Natural killer cell treated with Interleukin-12 subunit alpha and Interleukin-12 subunit beta and Interleukin-15 and Interleukin-18, amount 100 ng/mL, for 72 hours (primary cell): ENCODE measurements at places on chromosomes 3 and 15. TPM values are rescaled to one million over a fixed set of nuclear protein-coding genes. Genes with fewer than 3 reads are reported as not detected.

DNA sequence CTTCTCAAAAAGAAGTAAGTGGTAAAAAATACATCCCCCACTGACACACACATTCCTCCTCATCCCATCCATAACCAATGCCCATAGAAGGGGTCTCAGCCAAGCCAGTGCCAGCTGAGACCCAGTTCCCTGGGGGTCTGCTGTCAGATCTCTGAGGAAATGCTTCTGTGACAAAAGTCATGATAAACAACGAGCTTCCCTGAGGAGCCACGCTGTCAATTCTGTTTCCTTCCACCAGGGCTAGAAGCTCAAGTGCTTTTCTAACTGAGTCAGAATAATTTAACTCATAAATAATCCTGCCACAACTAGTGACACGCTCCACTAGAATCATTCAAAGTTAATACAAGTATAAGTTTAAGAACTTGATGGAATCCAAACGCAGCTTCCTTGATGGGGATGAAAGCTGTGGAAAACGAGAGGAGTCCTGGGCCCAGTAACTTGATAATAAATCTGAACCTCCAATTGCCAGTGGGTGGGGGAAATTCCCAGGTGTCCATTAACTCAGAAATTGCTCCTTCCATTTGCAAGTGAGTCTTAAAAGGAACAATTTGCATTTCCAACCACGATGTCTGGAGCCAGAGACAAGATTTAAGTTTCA is 348.7 kb upstream of the LMCD1 start:
- H3K36me3 ChIP-seq = no peaks in the 10 kb centered on the region
- H3K27me3 ChIP-seq = no peaks in the 10 kb centered on the region
- DNase-seq = no peak
- no peaks in the 10 kb centered on the region for H3K4me1 ChIP-seq
- no peak overlapping the region for H3K4me3 ChIP-seq

DNA sequence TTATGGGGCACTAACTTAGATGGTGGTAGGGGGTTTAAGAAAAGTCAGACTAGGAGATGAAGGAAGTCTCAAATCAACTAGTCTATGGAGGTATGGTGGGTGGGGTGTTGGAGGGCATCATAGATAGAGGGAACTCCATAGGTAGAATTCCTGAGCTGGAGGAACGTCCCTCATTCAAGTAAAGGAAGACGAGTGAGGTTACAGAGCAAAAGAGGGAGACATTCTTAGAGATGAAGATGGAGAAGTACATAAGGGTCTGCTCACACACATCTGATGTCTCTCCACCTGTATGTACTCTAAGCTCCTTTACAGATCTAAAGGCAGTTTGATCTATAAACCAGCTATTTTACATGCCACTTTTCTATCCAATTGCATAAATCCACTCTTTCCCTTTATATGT is 1.4 kb downstream of the PLSCR1 start:
- H3K27me3 ChIP-seq = no peaks in the 10 kb centered on the region
- peak overlapping the region; percentile 94 for H3K27ac ChIP-seq
- H3K4me1 ChIP-seq = peaks cover 63% of the 10 kb centered on the region
- DNase-seq = no peak
- peaks cover 12% of the 10 kb centered on the region for H3K36me3 ChIP-seq

DNA sequence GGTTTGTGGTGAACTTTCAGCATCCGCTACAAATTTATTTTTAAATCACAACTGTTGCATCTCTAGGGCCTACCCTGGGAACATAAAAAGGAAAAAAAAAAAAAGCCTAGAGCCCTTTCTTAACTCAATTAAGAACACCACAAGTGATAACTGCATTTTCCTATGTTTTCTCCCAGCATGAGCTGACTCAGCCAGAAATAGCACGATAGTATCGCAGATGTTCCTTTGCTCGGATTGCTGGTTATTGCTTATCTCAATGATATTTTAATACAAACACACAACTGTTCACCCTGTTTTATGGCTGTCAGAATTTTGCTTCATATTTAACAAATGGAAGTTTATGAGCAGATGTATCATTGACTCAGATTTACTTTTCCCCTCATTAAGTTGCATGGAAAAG is 251.8 kb upstream of the SUCLG2 start:
- no peak overlapping the region for H3K4me3 ChIP-seq
- no peak overlapping the region for H3K27ac ChIP-seq
- no peak for DNase-seq
- no peaks in the 10 kb centered on the region for H3K4me1 ChIP-seq

DNA sequence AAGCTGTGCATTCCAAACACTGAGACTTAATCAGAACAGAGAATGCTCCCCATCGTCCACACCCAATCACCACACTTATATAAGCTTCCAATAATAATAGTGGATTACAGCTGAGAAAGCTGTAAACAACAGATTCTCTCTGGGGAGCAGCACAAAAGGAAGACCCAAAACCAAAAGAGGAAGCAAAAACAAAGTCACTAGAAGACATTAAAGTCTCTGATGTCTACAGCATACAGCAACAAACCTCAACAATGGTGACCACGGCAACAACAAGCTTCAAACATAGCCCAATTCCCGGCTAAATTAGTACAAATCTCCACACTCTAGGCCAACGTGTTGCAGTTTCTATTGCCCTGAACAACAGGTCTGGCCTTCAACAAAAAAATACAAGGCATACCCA is 37.7 kb downstream of the ZDHHC23 start:
- no peak overlapping the region for H3K4me3 ChIP-seq
- DNase-seq = no peak
- no peaks in the 10 kb centered on the region for H3K27me3 ChIP-seq
- H3K27ac ChIP-seq = no peak overlapping the region
- H3K4me1 ChIP-seq = no peaks in the 10 kb centered on the region

GRCh38 chr15:66760968-66761725 is 59.1 kb downstream of the SMAD6 start:
- H3K27ac ChIP-seq = no peak overlapping the region
- no peak overlapping the region for H3K4me3 ChIP-seq
- DNase-seq = no peak

DNA sequence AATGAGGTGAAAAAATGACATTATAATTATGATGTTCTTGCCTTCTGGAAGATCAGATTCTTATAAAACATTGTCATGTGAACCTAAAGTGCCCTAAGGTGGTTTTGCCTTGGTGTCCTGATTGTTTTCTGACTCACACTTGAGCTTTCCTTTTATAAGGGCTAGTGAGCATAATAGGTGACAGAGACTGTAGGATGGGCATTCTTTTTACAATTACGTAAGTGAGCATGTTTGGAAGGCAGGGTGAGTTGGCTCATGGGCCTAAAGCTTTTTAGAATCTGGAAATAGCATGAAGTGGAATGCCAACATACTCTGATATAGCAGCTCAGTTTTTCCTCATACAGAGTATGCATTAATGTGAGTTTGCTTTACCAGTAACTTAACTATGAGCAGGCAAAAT is 41.2 kb downstream of the CRYBG3 start:
- no peak for DNase-seq
- H3K27me3 ChIP-seq = peaks cover 6% of the 10 kb centered on the region
- H3K4me3 ChIP-seq = no peak overlapping the region
- H3K36me3 ChIP-seq = peaks cover 4% of the 10 kb centered on the region

GRCh38 chr3:107798381-107798780 is 275.6 kb downstream of the BBX start:
- H3K4me1 ChIP-seq = peaks cover 19% of the 10 kb centered on the region
- no peak for DNase-seq
- H3K36me3 ChIP-seq = peaks cover 31% of the 10 kb centered on the region
- no peaks in the 10 kb centered on the region for H3K27me3 ChIP-seq
- H3K4me3 ChIP-seq = no peak overlapping the region
- H3K27ac ChIP-seq = no peak overlapping the region

DNA sequence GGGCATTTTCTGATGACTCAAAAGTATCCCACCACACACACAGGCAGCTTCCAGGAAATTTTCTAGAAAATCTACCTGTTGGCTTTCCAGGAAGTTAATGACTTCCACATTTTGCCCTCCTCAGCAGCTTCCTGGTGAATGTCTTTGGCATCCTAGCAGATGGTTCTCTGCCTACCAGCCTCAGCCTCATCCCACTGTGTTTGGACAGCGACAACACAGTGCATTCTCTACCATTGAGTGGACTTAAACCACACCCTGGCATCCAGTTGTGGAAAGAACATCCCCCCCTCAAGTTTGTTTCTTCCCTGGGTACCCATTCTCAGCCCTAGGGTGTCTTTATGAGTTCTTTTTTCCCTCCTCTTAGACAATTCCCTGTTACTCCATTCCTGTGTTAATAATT is 50.8 kb upstream of the GADL1 start:
- no peak for DNase-seq
- H3K27me3 ChIP-seq = peaks cover 10% of the 10 kb centered on the region
- no peak overlapping the region for H3K27ac ChIP-seq

DNA sequence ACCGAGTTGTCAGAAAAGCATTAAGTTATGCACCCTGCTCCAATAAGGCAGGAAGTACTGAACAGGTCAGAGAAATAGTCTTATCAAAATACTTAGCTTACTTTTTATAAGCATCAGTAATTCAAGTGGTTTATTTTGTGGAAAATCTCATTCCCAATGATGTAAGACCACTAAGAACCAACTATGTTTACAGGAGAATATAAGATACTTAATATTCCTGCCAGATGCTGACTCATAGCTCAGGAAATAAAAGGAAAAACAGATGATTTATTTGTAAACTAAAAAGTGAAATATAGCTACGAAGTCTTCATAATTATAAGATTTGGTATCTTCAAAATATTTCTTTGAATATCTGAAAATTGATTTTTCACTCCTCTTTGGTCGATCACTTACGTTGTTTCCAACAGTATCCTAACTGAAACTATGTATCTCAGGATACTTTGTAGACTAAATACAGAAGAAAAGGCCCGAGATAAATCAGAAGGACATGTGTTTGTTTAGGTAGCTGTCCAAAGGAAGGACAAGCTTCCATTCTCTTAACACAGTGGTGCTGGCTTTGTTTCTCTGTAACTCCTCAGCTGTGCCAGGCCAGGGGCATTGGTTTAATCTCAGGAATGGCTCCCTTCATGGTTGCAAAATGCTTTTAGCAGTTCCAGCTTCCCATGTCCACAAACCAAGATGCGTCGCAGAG is 295.8 kb downstream of the GBE1 start:
- H3K4me3 ChIP-seq = no peak overlapping the region
- H3K27ac ChIP-seq = no peak overlapping the region
- DNase-seq = no peak
- H3K36me3 ChIP-seq = no peaks in the 10 kb centered on the region

GRCh38 chr15:90618330-90619125 is 88.8 kb downstream of the CRTC3 start:
- no peaks in the 10 kb centered on the region for H3K27me3 ChIP-seq
- no peak for DNase-seq
- no peak overlapping the region for H3K27ac ChIP-seq
- peaks cover 18% of the 10 kb centered on the region for H3K36me3 ChIP-seq

DNA sequence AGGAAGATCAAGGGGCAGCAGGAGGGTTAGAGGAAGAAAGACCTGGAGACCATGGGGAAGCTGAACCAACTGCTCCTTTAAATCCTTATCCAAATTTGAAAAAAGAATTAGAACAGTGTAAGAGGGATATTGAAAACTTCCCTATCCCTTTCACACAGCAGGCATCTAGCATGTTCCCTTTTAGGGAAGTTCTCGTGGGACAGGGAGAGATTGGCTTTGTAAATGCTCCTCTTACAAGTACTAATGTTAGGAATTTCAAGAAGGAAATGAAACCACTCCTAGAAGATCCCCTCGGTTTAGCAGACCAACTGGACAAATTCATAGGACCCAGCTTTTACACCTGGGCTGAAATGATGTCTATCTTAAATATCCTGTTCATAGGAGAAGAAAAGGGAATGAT is 41.5 kb downstream of the PPCDC start:
- H3K27me3 ChIP-seq = no peaks in the 10 kb centered on the region
- H3K4me3 ChIP-seq = no peak overlapping the region
- H3K36me3 ChIP-seq = no peaks in the 10 kb centered on the region
- no peak for DNase-seq

DNA sequence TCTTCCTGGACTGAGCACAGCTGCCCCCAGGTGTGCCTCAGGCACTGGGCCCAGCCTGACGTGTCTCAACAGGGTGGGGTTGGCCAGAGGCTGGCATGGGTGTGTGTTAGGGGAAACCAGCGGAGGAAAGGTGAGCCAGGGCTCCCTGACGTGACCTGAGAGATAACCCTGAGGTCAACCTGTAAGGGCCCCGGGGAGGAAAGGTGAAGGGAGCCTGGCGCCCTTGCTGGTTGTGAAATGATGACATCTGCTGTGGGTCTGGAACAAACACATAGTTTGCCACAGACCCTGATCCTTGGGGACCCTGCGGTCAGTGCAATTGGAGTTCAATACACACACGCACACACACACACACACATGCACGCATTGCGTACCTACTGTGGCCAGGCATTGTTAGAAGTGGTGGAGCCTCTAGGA is 100.2 kb upstream of the TLE3 start:
- H3K27me3 ChIP-seq = peaks cover 36% of the 10 kb centered on the region
- DNase-seq = no peak
- no peaks in the 10 kb centered on the region for H3K36me3 ChIP-seq

DNA sequence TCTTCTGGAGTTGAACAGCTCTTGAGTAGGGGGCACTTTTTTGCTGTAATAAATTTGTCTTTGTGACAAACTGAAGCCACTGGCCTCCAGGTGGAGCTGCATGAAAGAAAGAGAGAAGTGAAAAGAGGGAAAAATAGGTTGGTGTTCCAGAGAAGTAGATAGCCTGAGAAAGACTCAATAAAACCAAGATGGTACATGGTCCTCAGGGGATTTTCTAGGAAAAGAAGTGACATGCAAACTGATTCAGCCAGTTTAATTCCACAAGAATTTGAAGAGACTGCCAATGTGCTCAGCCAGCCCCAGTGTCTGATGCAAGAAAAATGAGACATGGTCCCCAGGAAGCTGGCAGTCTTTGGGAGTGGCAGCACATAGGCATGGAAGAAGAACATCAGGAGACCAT is 152.7 kb downstream of the CD47 start:
- peaks cover 8% of the 10 kb centered on the region for H3K36me3 ChIP-seq
- peaks cover 18% of the 10 kb centered on the region for H3K4me1 ChIP-seq

- peaks cover 10% of the 10 kb centered on the region for H3K27me3 ChIP-seq
- H3K4me3 ChIP-seq = no peak overlapping the region
- no peaks in the 10 kb centered on the region for H3K36me3 ChIP-seq
- no peak for DNase-seq
Observed at GRCh38 chr3:170523248-170523647, 62.6 kb downstream of the SLC7A14 start.

GOLGA6A gene
- total RNA-seq = not detected

SYNPR gene
- not detected for total RNA-seq

DISP2 gene
- 0.25 TPM for total RNA-seq

HPS3 gene
- 27.8 TPM for total RNA-seq

NPAP1 gene
- not detected for total RNA-seq

ALG1L2 gene
- total RNA-seq = not detected

ISL2 gene
- total RNA-seq = 0.73 TPM

RLBP1 gene
- total RNA-seq = not detected

RAB5A gene
- 68.9 TPM for total RNA-seq
